ENCODE measurements at places on chromosomes 5 and 9.
A peak's percentile ranks its signal among the peaks of the same experiment; 100 is the strongest.

GRCh38 chr5:150580917-150581316, 59.5 kb upstream of the SYNPO start:
- no peak for DNase-seq

GRCh38 chr5:17228821-17229291, 11.4 kb downstream of the BASP1 start:
- peak; percentile 26 for DNase-seq

- no peak for DNase-seq
Observed at GRCh38 chr5:98776066-98776705, 2.7 kb downstream of the RGMB start.

- DNase-seq, result no peak
Observed at GRCh38 chr5:89735082-89735481, 674.5 kb downstream of the CETN3 start.

DNA sequence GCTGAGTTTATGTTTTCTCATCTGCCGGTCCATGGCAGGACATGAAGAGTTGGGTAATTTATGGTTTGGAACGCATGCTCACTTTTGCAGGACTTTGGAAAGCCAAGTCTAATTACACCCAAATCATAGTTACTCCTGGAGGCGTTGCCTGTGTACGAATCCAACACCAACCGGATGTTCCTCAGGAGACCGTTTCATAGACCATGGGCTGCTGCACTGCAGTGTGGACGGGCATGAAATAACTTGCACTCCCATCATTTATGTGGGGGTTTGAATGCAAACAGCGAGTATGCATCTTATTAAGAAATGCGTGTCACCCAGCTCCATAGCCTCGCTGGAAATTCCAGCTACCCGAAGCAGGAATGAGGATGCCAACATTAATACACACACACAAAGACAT, 96.1 kb upstream of the IRX2 start:
- DNase-seq, result no peak

DNA sequence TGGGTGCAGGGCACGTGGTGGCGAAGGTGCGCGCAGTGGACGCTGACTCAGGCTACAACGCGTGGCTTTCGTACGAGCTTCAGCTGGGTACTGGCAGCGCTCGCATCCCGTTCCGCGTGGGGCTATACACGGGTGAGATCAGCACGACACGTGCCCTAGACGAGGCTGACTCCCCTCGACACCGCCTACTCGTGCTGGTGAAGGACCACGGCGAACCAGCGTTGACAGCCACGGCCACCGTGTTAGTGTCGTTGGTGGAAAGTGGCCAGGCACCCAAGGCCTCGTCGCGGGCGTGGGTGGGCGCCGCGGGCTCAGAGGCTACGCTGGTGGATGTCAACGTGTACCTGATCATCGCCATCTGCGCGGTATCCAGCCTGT, 2.1 kb downstream of the PCDHA2 start:
- DNase-seq, result no peak

DNA sequence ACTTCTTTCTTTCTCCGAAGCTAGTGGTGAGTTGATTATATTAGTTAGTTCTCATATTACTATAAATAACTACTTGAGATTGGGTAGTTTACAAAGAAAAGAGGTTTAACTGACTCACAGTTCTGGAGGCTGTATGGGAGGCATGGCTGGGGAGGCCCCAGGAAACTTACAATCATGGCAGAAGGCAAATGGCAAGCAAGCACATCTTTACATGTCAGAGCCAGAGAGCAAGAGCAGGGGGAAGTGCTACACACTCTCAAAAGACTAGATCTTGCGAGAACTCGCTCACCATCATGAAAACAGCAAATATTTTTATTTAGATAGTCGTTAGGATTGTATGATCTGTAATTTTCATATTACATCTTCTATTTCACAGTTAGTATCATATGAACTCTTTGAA, 711.2 kb downstream of the PTPRD start:
- DNase-seq, result no peak

GRCh38 chr5:21236104-21236503, 1248.1 kb upstream of the CDH18 start:
- DNase-seq, result no peak

DNA sequence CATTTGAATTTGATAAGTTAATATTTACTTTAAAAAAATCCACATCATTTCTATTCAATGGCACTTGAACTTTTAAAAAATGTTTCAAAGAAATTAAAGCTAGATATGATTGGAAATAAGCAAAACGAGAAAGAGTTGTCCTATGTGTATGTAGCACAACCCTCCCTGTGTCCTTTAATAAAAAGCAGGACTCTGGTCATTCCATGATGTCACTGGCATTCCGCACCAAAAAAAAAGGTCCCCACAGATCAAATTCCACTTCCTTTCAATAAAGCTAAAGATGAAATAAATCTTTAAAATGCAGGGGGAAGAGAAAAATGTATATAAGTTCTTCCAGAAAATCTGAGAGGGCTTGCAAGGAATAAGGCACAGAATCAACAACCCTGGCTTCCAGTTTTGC, 103.8 kb downstream of the EFNA5 start:
- DNase-seq, result no peak

- no peak for DNase-seq
Observed at GRCh38 chr9:68780380-68780712, 75.3 kb downstream of the PIP5K1B start.

DNA sequence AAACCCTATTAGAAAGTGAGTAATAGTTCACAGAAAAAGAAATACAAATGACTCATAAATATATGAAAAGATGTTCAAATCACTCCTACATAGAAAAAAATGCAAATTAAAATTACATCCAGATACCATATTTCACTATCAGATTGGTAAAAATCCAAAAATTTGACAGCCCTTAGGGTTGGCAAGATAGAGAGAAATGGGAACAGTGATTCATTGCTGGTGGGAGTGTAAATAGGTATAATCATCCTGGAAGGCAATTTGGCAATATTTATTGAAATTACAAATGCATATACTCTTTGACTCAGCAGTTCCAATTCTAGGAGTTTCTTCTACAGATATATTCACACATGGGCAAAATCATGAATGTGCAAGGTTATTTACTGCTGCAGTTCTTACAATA, 273.5 kb downstream of the NR2F1-AS1 start:
- DNase-seq, result no peak

- no peak for DNase-seq
Observed at GRCh38 chr5:145407300-145408047, 427.7 kb downstream of the PRELID2 start.

GRCh38 chr9:708182-708550, 133.3 kb upstream of the DMRT1 start:
- DNase-seq, result no peak

- no peak for DNase-seq
Observed at GRCh38 chr5:123783421-123783820, 271.4 kb downstream of the CSNK1G3 start.

DNA sequence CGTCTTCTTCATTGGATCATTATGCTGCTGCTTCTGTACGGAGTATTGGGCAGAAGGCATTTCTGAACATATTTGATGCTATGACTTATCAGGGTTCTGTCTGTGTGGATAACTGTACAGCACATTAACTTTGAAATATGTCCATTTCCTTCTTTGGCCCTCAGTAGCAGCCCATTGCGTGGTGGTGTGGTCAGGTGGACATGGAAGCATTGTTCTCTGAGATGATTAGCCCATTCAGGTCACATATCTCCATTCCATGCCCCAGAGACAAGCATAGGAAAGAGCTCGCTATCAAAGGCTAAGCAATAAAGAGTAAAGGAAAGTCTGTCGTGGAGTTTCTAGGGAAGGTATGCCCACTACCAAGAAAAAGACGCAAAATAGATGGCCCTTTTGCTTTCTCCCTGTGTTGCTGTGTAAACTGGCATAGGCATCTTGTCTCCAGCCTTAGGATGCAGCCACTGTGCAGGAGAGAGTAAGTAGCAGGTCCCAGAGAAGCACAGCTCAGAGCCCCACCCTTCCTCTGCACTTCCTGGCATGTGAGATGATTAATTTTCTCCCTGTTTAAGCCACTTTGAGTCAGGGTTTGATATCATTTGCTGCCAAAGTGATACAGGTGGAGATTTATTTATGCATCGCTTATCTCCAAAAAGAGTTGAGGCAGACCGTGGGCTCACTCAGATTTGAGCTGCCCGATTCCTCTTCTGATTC, 221.9 kb downstream of the PDZD2 start:
- no peak for DNase-seq

DNA sequence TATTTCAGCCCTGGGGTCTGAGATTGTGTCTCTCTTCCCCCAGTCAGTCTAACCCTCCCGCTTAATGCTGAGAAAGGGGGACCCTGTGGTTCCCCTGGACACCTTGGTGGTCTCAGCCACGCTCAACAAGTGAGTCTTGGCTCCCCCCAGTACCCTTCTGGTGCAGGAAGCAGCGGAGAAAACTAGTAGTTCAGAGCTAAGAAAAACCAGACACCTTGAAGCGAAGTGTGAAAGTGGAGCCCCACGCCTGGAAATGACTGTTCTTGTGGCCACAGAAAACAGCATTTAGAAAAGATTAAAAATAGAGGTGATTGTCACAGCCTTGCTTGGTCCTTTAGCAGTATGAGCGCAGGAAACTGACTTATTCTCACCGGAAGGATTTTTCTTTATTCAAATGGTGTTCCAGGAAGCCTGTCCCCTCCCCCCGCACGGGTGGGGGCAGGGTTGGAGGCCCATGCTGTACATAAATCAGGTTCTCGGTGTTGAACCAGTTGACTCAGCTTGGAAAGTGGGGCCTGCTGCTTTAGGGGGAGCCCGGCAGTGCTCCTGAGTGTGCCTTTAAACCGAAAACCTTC, 8.1 kb downstream of the ARPC5L start:
- DNase-seq, result no peak

- DNase-seq, result no peak
Observed at GRCh38 chr5:113478691-113479090, 9.6 kb downstream of the MCC start.

DNA sequence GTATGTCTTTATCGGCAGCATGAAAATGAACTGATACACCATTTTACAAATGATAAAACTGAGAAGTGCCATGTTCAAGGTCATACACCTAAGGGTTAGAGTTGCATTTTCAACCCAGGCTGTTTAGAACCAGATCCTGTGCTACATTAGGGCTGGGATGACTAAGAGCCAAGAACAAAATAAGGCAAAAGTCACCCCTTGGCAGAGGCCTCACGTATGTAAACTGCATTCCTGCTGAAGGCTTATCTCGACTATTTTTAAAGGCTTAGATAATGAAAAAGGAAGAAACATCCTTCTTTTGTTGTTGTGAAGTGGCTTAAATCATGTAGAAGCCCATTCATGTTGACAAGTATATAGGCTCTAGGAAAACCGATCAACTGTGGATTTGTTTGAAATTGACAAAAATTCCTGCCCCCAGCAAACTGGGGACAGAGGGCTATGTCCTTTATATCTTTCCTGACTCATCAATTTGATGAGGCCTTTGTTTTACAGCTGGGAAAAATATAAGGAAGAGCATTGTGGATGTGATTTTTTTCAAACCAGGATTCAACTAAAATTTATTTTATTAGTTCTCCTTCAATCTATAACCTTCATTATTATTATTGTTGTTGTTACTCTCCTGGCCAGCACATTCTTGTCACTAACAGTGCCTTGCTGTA, 196.5 kb downstream of the SNX18 start:
- DNase-seq, result no peak

DNA sequence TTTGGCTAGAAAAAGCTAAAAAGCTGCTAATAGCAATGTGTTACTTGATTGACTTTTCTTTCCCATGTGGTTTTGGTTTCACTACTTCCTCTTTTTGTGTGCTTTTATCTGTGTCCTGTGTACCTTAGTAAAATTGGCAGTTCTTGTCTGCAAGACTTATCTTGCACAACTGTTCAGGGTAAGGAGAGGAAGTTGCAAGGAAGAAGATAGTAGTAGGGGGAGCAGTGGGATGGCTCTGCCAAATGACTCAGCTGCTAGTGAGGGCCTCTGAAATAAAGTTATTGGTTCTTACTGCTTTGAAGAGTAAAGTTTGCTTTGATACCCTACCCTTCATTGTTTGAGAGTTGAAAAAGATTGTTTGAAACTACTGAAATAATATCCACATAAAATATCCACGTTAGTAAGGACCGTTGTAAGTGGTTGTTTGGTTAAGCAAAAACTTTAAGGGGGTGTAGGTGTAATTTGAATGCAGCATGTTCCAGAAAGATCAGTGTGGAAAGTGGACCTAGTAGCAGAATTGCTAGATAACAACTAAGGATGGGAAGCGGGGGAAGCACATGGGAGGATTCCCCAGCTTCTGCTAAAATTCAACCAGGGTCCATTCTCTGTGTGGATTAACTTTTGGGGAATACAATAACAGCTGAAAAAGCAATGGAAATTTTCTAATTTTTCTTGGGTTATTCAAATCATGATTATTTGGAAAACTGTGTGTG, 123.5 kb downstream of the SCAMP1 start:
- peak; percentile 31 for DNase-seq

- no peak for DNase-seq
Observed at GRCh38 chr5:95583992-95584391, 29.1 kb downstream of the ARSK start.

DNA sequence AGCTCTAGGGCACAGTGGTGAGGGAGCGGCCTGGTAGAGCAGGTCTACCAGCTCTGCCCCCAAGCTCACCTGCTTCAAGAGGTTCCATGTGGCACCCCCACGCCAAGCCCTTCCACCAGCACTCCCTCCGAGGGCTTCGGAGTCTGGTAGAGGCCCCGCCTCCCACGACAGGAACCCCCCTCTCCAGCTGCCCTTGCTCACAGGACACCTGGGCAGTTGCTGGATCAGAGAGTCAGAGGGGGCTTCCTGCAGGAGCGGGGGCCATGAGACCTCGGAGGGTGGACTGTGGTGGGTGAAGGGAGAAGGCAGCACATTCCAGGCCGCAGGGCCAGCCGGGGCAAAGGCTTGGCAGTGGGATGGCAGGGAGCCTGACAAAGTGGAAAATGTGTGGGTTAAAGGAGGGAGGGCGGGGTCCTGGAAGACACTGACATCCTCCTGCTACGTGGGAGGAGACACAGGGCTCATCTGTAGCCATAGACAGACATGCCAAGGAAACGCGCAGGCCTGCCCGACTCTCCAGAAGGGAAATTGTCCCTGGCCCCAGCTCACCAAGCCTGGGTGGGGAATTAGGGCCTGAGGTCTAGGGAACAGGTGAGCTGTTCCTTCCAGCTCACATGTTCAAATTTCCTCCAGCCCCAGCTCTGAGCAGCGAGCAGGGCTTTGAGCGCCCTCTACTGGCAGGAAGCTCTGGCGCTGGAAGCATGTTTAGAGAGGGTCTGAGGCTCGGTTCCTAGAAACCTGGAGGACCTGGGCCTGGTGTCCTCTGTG, 74.2 kb downstream of the NTNG2 start:
- DNase-seq, result peak; percentile 39

DNA sequence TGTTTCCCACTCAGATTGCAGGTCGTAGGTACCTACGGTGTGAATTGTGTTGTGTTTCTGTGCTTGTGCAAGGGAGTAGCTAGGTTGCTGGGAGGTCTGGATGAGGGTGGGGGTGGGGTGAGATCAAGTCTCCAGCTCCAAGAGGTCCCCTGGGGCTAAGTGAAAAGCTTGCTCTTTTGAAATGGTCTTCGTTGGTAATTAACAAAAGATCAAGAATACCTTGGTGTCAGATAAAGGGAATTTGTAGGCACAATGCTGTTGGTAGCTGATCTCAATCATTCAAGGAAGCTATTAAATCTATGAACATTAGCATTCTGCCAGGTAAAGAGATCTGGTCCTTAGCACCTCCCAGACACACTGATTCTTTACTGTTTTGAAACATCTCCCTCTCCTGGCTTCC, 928 bp upstream of the PCDHGC4 start:
- DNase-seq, result no peak

All from NCI-H526 (cell line).